ENCODE measurements at places on chromosomes 12 and 14.

- no peak for DNase-seq
These were observed 52.4 kb downstream of the SYT1 start for GRCh38 chr12:78916845-78917480.

- peak; percentile 94 for DNase-seq
These were observed 205.0 kb downstream of the ADAMTS20 start for GRCh38 chr12:43347026-43347425.

GRCh38 chr12:132803125-132803524 is 25.5 kb downstream of the GOLGA3 start:
- DNase-seq: no peak

GRCh38 chr12:11795192-11795912 is 145.9 kb downstream of the ETV6 start:
- no peak for DNase-seq

DNA sequence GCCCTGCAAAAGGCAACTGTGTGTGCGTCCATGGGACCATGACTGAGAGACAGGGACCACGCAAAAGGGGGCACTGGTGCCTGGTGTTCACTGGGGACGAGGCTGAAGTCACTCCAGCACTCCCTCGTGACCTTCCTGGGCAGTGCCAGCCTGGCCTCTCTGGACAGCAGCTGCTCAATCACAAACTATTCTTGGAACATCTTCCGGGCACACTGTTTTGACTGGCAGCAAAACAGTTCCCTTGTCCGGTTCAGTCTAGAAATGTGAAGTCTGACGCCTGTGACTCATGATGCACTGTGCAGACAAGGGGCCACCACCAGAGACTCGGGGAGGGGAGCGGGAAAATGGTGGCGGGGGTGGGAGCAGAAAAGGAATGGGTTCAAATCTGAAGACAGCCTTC is 20.8 kb downstream of the SNRNP35 start:
- no peak for DNase-seq

DNA sequence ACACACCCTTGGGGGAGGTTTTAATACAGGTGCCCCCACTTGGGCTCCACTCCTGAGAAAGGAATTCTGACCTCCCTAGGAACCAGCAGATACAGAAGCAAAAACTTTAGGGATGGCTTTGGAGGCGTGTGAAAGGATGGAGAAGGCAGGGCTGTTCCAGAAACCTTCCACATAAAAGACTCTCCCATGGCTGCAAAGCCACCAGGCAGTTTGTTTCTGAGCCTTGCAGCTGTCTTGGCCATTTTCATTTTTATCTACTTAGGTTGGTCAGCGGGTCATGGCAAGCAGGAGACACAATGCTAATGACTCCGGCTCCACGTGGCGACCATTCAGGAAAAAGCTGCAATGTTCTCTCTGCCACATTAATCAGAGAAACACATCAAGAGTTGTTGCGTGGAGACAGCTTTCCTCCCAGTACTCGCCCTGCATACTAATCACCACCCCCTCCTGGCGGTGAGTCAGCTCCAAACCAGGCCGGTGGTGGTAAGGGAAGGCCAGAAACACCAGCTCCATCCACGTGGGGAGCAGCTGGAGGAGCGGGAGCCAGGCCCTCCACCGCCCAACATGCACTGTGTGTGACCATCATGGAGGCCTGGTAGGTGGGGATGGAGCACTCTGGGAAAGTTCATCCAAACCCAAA is 30.9 kb upstream of the IRF2BPL start:
- no peak for DNase-seq

DNA sequence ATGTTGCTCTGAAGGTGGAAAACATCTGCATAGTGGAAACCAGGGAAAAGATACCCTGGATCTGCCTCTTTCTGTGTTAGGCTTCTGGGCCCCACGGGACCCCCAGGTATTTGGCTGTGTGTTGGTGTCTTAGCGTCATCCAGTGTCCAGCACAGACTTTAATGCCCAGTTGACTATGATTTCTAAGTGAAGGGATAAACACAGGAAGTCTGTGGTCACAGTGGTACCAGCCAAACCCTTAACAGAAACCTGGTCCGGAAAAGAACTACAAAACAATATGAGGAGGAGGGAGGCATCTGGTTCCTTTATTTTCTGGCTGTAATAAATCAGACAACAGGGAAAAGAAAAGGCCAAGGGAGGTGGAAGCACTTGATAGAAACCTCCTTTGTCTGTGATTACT is 56.4 kb downstream of the CMKLR1 start:
- DNase-seq: no peak

- DNase-seq: peak; percentile 94
These were observed 29.6 kb downstream of the SMUG1 start for GRCh38 chr12:54159140-54159539.

All from NCI-H2171 treated with DMSO at 0.1 percent for 48 hours (cell line).